ENCODE measurements at places on chromosomes 6 and 20.

- DNase-seq, result no peak
Measured at GRCh38 chr6:21665110-21665391, 71.5 kb downstream of the SOX4 start.

DNA sequence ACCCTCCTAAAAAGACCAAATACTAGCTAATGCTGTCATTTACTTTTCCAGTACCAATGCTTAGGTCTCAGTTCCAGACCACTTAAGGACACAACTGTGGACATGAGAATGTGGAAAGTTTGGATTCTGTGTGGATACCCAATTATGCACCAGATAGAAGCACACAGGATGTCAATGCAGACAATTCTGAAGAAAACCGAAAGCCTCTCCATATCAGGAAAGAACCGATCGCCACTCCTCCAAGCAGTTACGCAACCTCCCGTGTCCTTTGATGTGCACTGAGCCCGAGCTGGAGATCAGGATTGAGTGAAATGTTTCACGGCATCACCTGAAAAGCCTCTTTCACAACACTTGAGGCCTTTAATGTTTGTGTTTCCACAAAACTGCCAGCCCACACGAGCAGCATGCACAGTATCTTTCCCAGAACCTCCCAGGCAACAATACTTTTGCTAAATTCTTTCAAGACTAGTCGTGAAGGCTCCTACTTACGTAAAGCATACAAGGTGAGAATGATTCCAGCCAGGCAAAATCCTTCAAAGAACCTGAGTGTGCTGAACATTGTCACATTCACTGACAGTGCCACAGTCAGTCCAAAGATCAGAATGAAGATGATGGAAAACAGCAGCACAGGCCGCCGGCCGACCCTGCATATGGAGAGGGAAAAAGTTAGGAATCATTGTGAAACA lies 47.0 kb downstream of the SLC22A23 start:
- no peak for DNase-seq

GRCh38 chr6:34447386-34447785 lies 18.5 kb upstream of the PACSIN1 start:
- DNase-seq, result no peak

- no peak for DNase-seq
Measured at GRCh38 chr6:116411284-116411623, 40.5 kb downstream of the DSE start.

DNA sequence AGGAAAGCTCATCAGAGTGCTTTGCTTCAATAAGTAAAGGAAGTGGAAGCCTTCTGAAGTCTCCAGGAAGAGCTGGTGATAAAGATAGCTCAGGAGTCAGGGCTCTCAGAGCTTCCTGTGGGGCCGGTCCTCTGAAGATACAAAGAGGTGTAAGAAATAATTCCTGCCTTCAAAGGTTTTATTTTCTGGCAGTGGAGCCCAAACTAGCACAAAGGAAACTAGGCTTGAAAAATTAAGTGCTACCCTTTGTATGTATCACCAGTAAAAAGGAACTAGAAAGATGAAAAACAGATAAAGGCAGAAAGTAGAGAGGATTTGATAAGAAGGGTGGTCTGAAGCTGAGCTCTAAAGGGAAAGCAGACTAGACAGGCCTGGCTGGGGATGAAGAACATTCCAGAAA lies 204.1 kb upstream of the SASH1 start:
- no peak for DNase-seq

GRCh38 chr20:32343439-32343838 lies 14.7 kb upstream of the ASXL1 start:
- DNase-seq, result no peak

DNA sequence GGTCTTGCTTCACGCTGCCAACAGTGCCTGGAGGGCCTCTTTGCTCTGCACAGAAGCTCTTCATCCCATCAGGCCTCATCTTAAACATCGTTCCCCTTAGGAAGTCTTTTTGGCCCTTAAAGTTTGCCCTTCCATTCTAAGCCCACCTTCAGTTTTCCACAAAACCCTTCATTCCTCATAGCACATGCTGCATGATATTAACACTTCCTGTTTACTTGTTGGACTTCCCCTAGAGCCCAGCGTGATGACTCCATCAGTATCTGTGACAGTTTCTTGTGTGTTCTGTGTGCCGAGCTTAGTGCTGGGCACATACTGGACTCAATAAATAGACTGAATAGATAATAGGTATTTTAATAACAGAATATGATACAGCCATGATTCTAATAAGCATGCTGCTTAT lies 2.2 kb downstream of the NT5DC1 start:
- no peak for DNase-seq

Measured in stimulated activated CD8-positive, alpha-beta memory T cell treated with anti-CD3 and anti-CD28 coated beads, Interleukin-4, amount 100 ng/mL, for 24 hours (primary cell).